ENCODE measurements at places on chromosomes 2 and 18. TPM values are rescaled to one million over a fixed set of nuclear protein-coding genes. Genes with fewer than 3 reads are reported as not detected.

- no peak for DNase-seq
Observed at GRCh38 chr2:59033661-59034060, 792.5 kb upstream of the FANCL start.

GRCh38 chr2:78056976-78057375 lies 534.8 kb upstream of the LRRTM4 start:
- no peak for DNase-seq

- no peak for DNase-seq
Observed at GRCh38 chr18:59229191-59229590, 9.2 kb downstream of the GRP start.

GRCh38 chr2:41170589-41170988 lies 718.7 kb upstream of the SLC8A1 start:
- no peak for DNase-seq

GRCh38 chr2:63827749-63828148 lies 13.9 kb upstream of the UGP2 start:
- DNase-seq, result no peak

DNA sequence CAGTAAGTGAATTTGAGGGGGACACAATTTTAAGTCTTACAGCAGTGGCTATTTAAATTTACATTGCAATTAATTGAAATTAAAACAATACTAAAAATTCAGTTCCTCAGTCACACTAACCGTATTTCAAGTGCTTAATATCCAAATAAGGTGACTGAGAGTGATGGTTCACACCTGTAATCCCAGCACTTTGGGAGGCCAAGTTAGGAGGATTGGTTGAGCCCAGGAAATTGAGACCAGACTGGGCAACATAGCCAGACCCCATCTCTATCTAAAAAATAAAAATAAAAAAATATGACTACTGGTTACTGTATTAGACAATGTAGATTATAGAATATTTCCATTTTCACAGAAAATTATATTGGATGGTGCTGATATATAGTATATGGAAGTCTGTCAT lies 79.0 kb downstream of the BMPR2 start:
- no peak for DNase-seq

DNA sequence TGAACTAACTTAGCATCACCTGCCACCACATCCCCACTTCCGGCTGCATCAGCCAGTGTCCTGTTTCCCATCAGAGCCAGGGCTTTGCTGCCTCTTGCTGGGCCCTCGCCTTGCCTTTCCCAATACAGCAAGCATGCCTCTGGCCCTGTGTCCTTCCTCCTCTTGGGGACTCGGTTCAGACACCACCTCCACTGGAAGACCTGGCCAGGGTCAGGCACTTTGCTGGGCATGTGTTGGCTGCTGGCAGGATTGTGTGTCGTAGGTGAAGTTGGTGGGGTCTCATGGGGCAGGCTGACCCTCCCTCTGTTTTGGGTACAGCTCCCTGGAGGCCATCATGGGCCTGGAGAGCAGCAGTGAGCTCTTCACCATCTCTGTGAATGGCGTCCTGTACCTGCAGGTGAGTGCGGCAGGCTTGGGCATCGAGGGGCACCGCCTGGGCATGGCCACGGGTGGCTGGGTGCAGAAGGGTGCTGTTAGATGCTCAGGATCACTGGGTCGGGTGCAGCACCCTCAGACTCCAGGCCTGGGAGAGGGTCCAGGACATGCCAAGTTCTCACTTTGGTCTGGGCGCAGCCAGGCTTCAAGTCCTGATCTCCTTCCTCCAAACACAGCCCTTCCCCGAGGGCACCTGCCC lies 6.6 kb downstream of the ERFE start:
- no peak for DNase-seq

DNA sequence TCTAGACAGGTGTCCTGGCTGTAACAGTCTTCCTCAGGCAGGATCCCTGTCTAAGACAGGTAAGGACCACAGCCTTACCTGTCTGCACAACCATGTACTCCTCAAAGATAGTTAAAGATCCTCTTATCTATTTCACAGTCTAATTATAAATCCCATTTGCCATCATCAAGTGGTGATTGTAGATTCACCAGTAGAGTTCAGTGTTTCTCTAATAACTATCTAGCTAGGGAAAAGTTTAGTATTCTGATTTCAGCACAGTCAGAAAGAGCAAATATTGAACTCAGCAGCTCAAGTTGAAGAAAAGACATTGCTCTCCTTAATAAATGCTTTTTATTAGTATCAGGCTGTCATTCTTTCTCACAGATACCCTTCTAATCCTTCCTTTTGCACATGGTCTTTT lies 1305.5 kb upstream of the NXPH2 start:
- DNase-seq, result no peak

DNA sequence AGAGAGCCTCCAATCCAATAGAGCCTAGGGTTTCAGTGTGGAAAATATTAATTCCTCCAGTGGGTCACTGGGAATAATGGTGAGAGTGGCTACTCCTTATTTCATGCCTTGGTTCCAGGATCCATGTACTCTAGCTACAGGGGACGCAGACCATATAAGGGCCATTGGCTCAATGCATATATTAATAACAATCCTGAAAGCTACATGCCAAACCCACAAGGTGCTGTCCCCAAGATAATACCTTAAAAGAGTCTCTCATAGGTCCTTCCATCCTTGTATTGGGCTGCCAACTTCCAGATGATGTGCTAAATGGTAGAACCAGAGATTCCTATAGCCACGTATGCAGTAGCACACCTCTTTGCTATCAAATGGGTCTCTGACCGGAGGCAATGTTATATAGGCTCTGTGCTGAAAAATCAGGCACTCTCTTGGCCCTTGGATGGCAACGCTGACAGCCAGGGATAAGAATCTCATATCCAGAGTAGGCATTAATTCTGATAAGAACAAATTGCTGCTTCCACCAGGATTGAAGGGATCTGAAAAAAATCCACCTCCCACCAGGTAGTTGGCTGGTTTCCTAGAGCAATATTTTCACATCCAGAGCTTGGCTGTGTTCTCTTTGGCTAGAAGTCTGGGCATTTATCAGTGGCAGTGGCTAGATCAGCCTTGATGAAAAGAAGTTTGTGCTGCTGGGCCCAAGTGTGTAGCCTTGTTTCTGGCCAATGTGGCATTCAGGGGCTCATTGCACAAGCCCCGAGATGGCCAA lies 218.1 kb upstream of the MGAT5 start:
- DNase-seq, result no peak

GRCh38 chr2:200321780-200322534 lies 15.5 kb downstream of the SPATS2L start:
- no peak for DNase-seq

GRCh38 chr2:88880441-88880953 lies 189.0 kb downstream of the RPIA start:
- no peak for DNase-seq

Gene STPG4
- not detected for total RNA-seq

Gene PSMA8
- 1.7 TPM for total RNA-seq

Gene FAM237A
- not detected for total RNA-seq

Gene HNMT
- 0.61 TPM for total RNA-seq
